Muscle of arm (tissue), 14 donors: ENCODE measurements at places on chromosomes 5 and 9.

GRCh38 chr5:68973696-68974095 lies 120.1 kb upstream of the SLC30A5 start:
- no peak for DNase-seq

DNA sequence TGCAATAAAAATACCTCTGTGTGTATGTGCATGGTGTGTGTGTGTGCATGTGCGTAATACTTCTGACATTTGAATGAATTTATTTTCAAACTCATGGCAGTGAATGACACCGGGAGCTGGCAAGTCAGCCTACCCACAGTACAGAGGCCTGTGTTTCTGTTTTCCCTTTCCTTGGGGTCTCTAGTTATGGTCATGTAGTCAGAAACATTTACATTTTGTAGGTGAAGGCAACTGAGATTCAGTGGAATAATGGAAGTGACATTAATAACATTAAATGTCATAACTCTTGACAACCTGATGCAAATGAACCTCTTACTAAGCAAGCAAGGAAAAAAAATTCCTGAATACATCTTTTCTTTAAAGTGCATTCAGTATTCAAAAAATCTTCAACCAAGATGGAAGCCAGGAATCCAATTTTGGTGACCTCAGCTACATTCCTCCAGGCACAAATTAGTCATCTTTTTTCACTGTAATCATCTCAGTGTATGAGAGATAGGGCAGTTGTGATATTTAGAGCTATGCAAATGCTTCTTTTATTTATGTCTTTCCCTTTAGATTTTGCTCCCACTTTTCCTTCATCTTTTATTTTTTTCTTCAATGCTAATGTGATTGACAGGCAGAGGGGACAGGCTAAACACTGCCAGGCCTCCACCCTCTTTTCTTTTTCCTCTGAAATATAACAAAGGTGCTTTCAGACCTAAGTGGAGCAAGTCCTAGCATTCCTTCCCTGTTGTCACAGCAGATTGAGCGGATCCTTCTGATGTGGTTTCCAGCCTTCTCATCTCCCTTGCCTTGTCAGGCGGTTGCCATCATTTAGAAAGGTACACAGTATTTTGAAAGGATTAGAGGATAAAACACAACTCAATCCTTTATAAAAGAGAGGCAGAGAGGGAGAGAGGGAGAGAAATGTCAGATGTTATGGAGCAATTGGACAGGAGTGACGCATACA lies 569.8 kb upstream of the ADAMTS16 start:
- DNase-seq, result no peak

DNA sequence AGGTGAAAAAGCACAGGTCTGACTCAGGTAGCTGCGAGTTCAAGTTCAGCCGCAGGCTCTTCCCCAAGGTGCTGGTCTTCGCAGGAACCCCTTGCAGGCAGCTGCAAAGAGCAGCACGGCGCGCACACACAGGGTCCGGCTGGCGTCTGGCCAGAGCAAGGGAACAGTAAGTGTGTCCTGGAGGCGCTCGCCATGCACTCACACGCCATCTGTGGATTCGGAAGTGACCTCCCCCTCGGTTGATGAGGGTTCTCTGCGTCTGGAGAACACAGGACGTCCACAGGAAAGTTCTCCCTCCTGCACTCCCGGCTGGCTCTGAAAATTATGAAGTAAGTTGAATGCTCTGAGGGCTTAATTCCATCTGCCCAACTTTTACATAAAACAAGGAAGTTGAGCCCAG lies 14.0 kb upstream of the EGFL7 start:
- DNase-seq, result no peak

GRCh38 chr5:37836235-37836591 lies 3.6 kb downstream of the GDNF start:
- no peak for DNase-seq

GRCh38 chr9:1031951-1032601 lies 18.1 kb upstream of the DMRT2 start:
- DNase-seq, result no peak

- DNase-seq, result no peak
Measured at GRCh38 chr9:97811533-97812246, 41.3 kb upstream of the FOXE1 start.

DNA sequence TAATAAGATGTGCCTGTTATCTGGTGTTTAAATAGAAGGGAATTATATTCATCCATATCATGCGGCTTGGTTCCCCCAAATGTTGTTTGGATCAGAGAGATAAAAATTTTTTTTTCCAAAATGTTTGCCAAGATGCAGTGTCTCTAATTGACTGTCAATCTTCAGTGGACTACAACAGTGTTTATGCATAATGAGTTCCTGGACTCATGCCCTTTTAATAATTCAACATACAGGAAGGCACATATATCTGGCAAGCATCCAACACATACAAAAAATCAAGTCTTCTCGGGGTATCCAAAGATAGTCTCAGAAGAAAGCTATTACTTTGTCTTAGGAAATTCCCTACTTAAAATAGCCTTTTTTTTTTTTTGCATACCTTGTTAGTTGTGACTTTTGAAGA lies 1534.7 kb downstream of the EFNA5 start:
- no peak for DNase-seq

DNA sequence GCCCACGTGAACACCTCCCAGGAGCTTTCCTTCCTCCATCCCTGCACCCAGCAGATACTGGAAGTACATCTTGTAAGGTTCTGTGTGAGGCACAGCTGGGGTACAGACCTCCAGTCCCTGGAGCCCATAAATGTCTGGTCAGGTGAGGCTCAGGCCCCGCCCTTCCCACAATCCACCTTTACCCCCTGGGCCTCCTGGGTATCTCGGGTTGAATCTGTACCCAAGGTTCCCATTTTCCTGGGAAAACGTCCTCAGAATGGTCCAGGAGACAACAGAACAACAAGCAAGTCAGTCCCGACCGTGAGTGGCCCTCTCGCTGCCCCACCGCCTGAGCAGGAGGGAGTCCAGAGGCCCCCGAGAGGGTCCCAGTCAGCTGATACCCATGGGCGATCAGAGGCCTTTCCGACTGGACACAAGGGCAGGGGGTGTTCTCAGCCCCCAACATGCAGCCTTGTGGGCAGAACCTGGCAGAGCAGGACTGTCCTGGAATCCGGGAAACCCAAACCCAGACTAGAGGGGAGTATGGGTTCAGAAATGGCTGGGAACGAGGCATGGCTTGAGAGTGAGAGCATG lies 4.3 kb downstream of the SPATA31E1 start:
- no peak for DNase-seq
